ENCODE measurements at places on chromosomes 4 and X.

GRCh38 chrX:32183066-32183465 lies 1028.3 kb downstream of the DMD start:
- no peak for DNase-seq

DNA sequence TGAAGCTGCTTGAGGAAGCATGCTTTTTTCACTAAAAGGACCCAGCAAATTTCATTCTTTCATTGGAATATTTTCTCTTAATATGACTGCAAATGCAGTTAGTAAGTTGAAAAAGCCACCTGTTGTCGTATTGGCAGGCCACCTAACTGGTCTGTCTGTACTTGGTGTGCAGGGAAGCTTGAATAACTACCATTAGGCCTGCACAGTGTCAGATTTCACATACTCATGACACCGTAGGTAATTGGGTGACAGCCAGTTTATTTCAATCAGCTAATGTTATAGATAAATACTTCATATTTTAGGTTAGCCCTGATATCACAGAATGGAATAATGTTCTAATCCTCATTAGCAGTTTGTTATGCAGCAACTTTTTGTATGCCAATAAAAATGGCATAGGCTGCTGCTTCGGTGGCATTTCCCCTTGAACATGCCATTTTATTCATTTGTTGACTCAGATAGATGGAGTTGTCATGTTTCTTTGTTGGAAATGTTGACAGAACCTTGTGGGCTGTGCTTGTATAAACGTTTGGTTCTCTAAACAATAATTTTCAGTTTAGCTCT lies 173.7 kb downstream of the RPA4 start:
- DNase-seq: peak; percentile 38

DNA sequence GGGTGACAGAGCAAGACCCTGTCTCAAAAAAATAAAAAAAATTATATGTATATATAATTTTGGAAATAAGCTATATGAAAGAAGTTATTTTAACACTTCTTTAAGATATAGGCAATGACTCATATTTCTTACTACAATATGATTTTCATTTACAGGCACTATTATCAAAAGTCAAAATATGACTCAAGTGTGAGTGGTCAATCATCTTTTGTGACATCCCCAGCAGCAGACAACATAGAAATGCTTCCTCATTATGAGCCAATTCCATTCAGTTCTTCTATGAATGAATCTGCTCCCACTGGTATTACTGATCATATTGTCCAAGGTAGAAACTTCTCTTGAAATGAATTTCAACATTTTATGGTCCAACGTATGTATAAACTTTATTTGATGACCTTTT lies 20.8 kb downstream of the OCIAD1 start:
- no peak for DNase-seq

DNA sequence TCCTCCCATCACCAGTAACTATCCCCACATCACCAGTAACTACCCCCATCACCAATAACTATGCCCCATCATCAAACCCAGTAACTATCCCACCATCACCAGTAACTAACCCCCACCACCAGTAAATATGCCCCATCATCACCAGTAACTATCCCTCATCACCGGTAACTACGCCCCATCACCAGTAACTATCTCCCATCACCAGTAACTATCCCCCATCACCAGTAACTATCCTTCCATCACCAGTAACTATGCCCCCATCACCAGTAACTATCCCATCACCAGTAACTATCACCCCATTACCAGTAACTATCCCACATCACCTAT lies 2.9 kb downstream of the ASMTL start:
- DNase-seq: no peak

GRCh38 chrX:47226531-47227333 lies 6.1 kb upstream of the USP11 start:
- no peak for DNase-seq

DNA sequence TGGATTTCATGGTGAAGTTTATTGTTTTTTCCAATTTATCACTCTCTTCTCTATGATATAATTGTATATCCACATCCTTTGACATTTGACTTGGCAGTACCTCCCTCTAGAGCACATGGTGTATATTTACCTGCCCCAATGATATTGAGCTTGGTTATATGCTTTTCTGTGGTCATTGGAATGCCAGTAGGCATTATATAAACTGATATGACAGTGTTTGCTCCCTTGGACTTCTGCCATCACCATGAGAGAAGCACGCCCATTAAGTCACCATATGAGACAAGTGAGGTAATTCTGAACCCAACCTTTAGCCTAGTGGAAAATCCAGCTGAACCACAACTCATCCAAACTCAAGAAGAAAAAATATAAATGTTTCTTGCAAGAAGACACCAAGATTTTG lies 2761.5 kb downstream of the ARAP2 start:
- DNase-seq: no peak

DNA sequence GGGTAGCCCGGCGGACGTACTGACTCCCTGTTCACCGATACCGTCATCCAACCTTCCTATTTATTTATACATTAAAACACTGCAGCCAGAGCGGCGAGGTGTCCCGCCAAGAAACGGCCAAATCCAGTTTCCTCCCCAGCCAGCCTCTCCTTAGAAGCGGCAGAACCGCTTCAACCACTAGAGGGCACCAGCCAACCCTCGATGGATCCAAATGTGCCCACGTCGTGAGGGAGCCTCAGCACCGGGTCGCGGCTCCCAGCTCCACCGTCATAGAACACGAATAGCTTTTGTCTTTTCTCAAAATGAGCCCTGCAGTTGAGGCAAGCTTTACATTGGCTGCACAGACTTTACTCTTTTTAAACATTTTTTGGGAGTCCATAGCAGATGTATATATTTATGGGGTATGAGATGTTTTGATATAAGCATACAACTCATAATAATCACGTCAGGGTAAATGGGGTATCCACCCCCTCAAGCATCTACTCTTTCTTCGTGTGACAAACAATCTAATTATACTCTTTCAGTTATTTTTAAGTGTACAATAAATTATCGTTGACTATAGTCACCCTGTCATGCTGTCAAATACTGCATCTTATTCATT lies 13.0 kb upstream of the HELT start:
- peak; percentile 65 for DNase-seq

- no peak for DNase-seq
Observed at GRCh38 chrX:28787206-28787605, 200.0 kb downstream of the IL1RAPL1 start.

DNA sequence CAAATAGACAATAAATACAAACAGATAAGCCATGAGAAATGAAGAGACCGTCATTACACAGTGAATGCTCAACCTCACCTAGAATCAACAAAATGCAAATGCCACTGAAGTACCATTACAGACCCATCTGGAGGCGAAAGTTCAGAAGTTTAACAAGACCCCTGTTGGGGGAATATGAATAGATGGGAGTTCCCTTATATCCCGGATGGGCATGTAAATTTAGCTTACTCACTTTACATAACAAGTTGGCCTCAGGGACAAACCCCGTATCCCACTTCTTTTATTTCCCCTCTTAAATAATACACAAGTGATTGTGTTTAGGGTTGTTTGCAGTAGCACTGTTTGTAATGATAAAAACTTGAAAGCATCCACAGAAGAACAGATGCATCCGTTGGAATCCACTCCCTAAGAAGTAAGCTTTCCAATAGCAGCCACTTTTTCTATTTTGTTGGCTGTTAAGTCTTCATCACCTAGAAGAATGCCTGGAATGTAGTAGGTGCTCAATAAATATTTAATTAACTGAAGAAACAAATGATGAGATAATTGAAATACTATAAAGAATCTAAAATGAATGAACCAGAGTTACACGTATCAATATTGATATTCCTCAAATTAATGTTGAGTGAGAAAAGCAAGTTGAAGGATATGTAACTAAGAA lies 1076.3 kb upstream of the TENM3 start:
- DNase-seq: no peak

DNA sequence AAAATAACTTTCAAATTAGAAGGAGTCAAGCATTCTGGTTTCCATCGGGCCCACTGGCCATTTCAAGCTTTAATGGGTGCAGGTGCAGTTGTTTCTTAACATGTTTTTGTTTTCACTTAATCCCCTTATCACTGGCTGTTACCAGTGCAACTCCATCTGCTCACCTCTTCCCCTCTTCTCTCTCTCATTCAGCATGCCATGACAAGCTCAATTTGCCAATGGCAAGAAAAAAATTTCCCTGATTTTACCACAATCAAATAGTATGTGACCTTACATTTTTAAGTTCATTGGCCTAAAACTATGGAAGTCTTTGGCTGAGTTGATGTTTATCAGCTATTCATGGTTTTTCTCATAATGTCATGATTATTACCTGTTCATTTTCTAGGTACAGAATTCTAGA lies 299.1 kb upstream of the BMP3 start:
- DNase-seq: peak; percentile 2

DNA sequence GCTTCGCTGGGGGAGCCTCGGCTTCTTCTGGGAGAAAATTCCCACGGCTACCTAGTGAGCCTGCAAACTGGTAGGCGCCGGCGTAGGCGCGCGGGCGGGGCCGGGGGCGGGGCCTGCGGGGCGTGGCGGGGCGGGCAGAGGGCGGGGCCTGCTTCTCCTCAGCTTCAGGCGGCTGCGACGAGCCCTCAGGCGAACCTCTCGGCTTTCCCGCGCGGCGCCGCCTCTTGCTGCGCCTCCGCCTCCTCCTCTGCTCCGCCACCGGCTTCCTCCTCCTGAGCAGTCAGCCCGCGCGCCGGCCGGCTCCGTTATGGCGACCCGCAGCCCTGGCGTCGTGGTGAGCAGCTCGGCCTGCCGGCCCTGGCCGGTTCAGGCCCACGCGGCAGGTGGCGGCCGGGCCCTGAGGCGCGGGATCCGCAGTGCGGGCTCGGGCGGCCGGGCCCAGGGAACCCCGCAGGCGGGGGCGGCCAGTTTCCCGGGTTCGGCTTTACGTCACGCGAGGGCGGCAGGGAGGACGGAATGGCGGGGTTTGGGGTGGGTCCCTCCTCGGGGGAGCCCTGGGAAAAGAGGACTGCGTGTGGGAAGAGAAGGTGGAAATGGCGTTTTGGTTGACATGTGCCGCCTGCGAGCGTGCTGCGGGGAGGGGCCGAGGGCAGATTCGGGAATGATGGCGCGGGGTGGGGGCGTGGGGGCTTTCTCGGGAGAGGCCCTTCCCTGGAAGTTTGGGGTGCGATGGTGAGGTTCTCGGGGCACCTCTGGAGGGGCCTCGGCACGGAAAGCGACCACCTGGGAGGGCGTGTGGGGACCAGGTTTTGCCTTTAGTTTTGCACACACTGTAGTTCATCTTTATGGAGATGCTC lies at the start of gene HPRT1:
Gene HPRT1, plus strand, starts transcription at position 161 of the 857 bp plus-strand sequence. Its CDS starts 147 bp downstream, at position 308.
- DNase-seq: peak; percentile 56
